ENCODE measurements at places on chromosomes 1 and 21. TPM values are rescaled to one million over a fixed set of nuclear protein-coding genes. Genes with fewer than 3 reads are reported as not detected.

DNA sequence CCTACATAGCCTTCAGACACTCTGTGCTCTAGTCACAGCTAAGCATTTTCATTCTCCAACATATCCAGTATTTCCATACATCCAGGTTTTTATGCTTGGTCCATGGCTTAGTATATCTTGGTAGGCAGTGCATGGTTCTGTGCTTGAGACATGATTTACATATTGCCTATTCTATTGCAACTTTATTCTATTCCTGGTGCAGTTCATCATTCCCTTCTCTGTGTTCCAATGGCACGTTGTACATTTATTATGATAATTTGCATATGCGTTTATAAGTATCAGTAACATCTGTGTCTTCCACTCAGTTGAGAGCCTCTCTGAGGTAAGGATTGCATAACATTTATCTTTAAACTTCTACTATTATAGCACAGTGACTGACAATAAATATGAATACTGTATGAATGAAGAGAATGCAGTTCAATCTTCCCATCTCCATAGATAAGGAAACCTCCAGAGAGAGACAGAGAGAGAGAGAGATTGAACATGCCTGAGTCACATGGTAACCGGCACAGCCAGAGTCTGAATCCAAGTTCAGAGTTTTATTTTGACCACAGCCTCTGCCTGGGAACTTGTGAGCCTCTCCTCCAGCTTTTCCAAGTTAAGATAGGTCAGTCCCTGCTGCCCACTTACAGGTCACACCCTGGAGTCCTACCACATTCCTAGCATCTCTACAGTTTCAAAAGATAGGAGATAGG lies 41.5 kb downstream of the PLPPR5 start:
- H3K4me1 ChIP-seq, result peaks cover 37% of the 10 kb centered on the region
- no peaks in the 10 kb centered on the region for H3K36me3 ChIP-seq
- no peak overlapping the region for H3K27ac ChIP-seq
- H3K27me3 ChIP-seq, result no peaks in the 10 kb centered on the region
- no peak for DNase-seq

- no peak for DNase-seq
- H3K36me3 ChIP-seq, result peaks cover 6% of the 10 kb centered on the region
- H3K27ac ChIP-seq, result peak overlapping the region; percentile 33
- no peak overlapping the region for H3K4me3 ChIP-seq
These were observed 35.6 kb downstream of the MEF2D start for GRCh38 chr1:156464825-156465452.

DNA sequence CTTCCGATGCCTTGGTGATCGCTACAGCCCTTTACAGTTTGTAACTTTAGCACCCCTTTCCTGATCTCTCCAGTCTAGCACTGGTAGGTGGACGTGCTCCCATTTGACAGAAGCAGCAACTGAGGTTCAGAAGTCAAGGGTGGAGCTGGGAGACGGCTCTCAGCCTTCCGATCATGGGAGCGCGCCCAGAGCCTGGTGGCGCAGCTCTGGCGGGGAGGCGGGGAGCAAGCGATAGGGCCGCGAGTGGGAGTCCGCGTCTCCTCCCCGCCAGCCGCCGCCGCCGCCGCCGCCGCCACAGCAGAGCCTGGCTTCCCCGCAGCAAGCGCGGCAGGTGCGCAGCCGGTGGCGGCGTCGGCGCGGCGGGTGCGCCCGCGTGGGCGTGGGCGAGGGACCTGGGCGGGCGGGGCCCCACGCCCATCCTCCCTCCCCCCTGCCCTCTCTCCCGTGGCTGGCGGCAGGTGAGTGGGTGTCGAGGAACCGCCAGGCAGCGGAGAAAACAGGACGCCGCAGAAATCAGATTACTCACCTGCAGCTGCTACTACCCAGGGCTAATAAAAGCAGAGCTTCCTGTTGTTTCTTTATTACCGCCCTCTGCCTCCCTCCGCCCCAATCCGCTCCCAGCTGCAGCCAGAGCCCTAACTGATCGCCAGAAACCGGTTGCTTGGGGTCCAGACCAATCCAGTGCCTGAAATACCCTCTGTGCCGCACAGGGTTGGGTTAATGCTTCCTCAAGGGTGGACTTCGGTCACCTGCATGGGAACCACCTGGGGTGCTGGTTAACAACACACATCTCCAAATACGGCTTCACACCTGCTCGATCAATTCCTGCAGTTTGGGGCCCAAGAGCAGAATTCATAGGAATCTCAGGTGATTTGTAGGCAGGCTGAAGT lies 60.2 kb upstream of the ID3 start:
- no peaks in the 10 kb centered on the region for H3K36me3 ChIP-seq
- H3K27me3 ChIP-seq, result peaks cover 32% of the 10 kb centered on the region
- H3K4me3 ChIP-seq, result peak overlapping the region; percentile 69
- peak overlapping the region; percentile 72 for H3K27ac ChIP-seq
- H3K4me1 ChIP-seq, result peaks cover 32% of the 10 kb centered on the region
- DNase-seq, result peak; percentile 71

DNA sequence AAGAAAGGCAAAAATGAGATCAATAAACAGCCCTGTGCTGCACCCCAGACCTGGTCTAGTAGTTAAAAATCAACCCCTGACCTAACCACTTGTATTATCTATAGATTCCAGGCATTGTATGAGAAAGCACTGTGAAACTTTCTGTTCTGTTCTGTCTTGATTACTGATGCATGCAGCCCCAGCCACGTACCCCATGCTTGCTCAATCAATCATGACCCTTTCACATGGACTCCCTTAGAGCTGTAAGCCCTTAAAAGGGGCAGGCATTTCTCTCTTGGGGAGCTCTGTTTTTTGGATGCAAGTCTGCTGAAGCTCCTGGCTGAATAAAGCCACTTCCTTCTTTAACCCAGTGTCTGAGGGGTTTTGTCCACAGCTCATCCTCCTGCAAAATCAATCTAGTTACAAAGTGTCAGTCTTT lies 24.2 kb upstream of the CD34 start:
- no peak overlapping the region for H3K27ac ChIP-seq
- H3K4me3 ChIP-seq, result no peak overlapping the region
- H3K4me1 ChIP-seq, result no peaks in the 10 kb centered on the region
- DNase-seq, result no peak

DNA sequence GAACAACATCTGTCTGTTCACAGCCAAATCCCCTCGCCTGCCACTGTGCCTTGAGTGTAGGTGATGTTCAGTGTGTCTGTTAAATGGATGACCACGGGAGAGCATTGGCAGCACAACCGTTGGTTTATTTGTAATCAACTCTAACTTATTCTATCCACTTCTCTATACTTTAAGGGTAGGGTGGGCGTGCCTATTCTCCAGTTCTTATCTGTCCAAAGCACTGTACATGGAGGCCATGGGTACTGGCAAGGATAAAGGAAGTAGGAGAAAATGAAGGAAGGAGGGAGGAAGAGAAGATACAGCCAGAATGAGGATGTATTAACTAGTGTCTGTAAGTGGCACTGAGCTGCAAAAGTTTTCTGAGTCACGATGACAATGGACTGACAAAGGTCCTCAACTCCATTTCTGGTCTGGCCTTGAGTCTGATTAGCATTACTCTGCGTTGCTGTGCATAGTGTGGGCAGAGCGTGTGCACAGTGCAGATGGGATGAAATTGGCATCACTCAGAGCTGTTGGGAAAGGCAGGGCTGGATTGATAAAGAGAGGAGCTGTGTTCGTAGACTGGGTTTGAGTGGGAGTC lies 7.1 kb downstream of the RHOU start:
- peaks cover 23% of the 10 kb centered on the region for H3K36me3 ChIP-seq
- no peak overlapping the region for H3K27ac ChIP-seq
- peaks cover 14% of the 10 kb centered on the region for H3K4me1 ChIP-seq
- peaks cover 4% of the 10 kb centered on the region for H3K27me3 ChIP-seq
- DNase-seq, result no peak

GRCh38 chr1:3892748-3893147 lies 7.3 kb downstream of the C1orf174 start:
- no peaks in the 10 kb centered on the region for H3K27me3 ChIP-seq
- H3K4me1 ChIP-seq, result no peaks in the 10 kb centered on the region
- H3K4me3 ChIP-seq, result no peak overlapping the region
- peaks cover 39% of the 10 kb centered on the region for H3K36me3 ChIP-seq

- H3K4me1 ChIP-seq, result peaks cover 23% of the 10 kb centered on the region
- H3K27ac ChIP-seq, result no peak overlapping the region
- no peak for DNase-seq
- H3K27me3 ChIP-seq, result no peaks in the 10 kb centered on the region
- no peak overlapping the region for H3K4me3 ChIP-seq
These were observed 119.0 kb upstream of the DPT start for GRCh38 chr1:168848051-168848450.

GRCh38 chr1:243791586-243792267 lies 58.3 kb downstream of the AKT3 start:
- H3K27me3 ChIP-seq, result no peaks in the 10 kb centered on the region
- peaks cover 24% of the 10 kb centered on the region for H3K4me1 ChIP-seq
- no peaks in the 10 kb centered on the region for H3K36me3 ChIP-seq
- no peak overlapping the region for H3K27ac ChIP-seq
- no peak overlapping the region for H3K4me3 ChIP-seq

DNA sequence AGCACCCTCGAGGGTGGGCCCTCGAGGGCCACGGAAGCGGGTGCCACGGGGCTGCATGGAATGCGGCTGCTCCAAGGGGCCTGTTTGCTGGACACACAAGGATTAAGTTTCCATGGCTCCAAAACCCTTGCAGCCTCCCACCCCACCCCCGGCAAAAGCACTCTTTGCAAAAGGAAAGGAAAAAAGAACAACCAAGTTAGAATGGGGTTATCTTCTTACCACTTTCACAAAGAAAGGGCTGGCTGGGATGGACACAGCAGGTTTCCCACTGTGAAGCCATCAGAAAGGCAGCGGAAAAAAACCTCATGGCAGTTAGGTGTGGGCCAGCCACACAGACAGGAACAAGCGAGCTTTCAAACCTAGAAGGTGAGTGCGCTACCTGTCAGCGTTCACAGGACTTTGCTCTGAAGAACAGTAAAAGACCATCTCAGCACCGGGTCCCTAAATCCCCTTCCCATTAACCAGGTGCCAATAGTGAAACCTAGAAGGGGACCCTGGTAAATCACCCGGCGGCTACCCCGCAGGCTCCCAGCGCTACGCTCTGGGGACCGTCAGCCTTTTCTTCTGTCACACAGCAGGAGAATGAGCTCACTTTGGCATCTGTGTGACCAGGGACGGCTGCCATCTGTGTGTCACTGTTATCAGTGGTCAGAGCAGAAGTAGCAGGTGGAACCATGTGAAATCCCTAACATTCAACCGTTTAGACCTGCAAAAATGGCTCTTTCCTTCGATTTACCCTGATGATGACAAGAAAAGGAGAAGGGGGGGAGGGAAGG lies 93.0 kb downstream of the SIM2 start:
- no peak overlapping the region for H3K4me3 ChIP-seq
- no peak overlapping the region for H3K27ac ChIP-seq
- H3K36me3 ChIP-seq, result no peaks in the 10 kb centered on the region

DNA sequence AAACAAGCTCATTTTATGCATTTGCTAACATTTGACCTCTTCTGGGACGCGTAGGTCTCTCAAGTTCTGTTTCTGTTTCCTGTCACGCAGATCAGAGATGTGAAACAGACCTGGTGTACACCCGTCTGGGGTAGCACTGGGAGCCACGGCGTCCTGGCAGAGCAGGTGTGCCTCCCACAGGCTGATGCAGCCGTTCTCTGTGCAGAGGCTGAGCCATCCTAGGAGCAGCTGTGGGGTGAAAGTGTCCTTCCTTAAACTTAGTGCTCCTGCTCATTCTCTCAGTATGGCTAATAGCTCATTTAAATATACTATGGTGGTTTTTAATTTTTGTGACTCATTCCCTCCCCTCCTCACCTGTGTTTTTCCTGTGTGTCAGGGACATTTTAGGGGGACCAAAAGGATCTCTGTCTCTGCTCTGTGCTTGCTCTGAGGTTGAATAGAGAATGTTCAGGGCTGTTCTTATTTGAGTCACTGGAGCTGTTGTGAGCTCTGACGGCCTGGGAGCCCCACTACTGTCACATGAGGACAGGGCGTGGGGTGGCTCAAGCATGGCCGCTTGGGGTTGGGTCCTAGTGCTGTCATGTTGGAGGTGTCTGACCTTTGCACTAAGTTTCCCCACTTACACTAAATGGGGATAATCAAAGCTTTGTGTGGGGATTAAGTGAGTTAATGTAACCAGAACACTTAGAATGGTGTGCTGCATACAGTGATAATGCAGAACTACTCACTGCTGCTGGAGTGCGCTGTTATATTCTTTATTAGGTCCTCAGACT lies 43.0 kb downstream of the GALNT2 start:
- H3K27ac ChIP-seq, result peak overlapping the region; percentile 66
- peaks cover 9% of the 10 kb centered on the region for H3K36me3 ChIP-seq
- no peaks in the 10 kb centered on the region for H3K27me3 ChIP-seq
- H3K4me3 ChIP-seq, result no peak overlapping the region
- DNase-seq, result no peak
- H3K4me1 ChIP-seq, result peaks cover 74% of the 10 kb centered on the region

DNA sequence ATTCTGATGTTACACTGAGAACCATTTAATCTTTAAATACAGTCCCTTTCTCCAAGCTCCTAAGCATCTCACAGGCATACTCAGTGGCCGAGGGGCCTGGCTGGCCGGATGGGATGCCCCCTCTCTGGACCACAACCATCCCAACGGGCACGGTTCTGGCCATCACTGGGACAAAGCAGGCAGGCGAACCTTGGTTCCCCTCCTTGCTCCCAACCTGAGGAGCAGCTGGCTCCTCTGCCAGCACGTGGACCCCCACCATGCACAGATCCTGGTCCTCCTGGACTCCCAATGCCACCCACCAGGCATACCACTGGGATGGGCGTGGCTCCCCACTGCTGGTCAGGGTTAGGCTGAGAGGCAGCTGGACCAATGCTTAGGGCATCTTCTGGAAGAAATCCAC lies 19.8 kb upstream of the PRDM16 start:
- DNase-seq, result no peak
- H3K27me3 ChIP-seq, result peaks cover 13% of the 10 kb centered on the region
- H3K27ac ChIP-seq, result no peak overlapping the region
- no peaks in the 10 kb centered on the region for H3K4me1 ChIP-seq
- H3K36me3 ChIP-seq, result no peaks in the 10 kb centered on the region

- no peak overlapping the region for H3K4me3 ChIP-seq
- no peaks in the 10 kb centered on the region for H3K36me3 ChIP-seq
- H3K4me1 ChIP-seq, result peaks cover 14% of the 10 kb centered on the region
- H3K27me3 ChIP-seq, result no peaks in the 10 kb centered on the region
- no peak overlapping the region for H3K27ac ChIP-seq
These were observed 40.5 kb upstream of the TARBP1 start for GRCh38 chr1:234519506-234519905.

DNA sequence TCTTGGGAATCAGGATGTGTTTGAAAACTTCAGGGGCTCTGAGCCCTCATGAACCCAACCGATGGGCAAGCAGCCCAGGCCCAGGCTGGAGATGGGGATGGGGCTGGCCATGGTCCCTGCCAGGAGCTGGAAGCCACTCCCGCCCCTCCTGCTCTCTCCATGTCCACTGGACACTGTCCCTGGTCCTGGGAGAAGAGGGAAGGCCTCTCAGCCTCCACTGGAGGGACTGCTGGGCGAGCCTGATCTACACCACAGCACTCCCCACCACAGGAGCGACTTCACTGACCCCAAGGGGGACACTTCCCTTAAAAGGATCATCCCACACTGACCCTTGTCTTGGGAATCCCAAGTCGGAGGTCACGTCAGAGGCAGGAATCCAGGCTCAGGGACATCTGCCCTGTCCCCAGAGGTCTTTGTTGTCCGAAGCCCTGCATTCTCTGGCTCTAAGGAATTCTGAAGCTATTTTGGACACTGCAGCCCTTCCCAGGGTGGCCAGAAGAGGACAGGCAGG lies 16.9 kb upstream of the COL18A1 start:
- H3K36me3 ChIP-seq, result no peaks in the 10 kb centered on the region
- H3K27me3 ChIP-seq, result peaks cover 4% of the 10 kb centered on the region
- no peak for DNase-seq
- no peak overlapping the region for H3K4me3 ChIP-seq

The ITLN2 gene
- total RNA-seq, result 7.8 TPM

The PTAFR gene
- 1.9 TPM for total RNA-seq

The SLAMF1 gene
- total RNA-seq, result 0.11 TPM

Data from WTC11 (cell line).